ENCODE measurements at places on chromosomes 5 and 9.

DNA sequence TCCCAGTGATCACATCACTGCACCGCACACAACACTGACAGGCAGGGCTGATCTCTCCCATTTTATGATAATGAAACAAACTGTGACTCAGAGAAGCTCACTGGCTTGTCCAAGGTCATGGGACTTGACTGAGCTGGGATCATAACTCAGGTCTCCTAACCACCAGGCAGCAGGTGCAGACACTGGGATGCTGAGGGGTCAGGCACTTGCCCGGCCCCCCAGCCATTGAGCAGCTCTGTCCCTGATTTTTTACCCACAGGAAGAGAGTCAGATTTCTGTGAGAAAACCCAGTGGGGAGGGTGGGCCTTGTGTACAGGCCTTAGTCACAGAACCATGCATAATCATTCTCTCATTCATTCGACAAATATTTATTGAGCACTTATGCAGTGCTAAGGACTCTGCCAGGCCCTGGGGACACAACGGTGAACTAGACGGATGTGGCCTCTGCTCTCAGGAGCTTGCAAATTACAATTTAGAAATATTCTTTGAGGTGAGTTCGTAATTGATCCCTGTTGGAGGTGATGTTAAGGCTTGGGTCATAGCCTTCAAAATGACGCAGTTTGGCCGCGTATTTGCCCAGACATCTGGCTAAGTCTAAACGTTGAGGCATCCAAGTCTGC, 54.5 kb upstream of the TGFBR1 start:
- DNase-seq, result no peak

- no peak for DNase-seq
Measured at GRCh38 chr5:18881615-18882014, 1106.4 kb downstream of the CDH18 start.

GRCh38 chr5:151205411-151205810, 18.5 kb downstream of the CCDC69 start:
- DNase-seq, result no peak

- DNase-seq, result no peak
Measured at GRCh38 chr5:66884564-66885243, 288.5 kb downstream of the MAST4 start.

- no peak for DNase-seq
Measured at GRCh38 chr5:137995749-137996128, 37.1 kb downstream of the FAM13B start.

GRCh38 chr9:72772661-72773060, 180.2 kb downstream of the ALDH1A1 start:
- DNase-seq, result no peak

DNA sequence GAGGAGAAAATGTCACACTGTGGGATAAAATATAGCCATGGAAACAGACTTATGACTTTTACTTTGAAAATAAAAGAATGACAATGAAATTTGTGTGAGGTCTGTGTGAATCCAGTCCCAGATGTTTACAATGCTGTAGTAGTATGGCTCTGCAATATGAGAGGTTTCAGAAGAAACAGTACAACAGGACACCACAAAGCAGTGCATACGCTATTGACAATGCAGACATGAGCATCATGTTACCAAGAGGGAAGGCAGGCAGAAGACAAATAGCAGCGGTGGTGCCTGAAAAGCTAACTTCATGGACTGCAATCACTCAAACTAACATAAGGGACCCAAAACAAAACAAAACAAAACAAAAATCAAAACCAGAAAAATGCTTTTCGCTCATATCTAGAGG, 1.8 kb downstream of the FGF10 start:
- DNase-seq, result no peak

DNA sequence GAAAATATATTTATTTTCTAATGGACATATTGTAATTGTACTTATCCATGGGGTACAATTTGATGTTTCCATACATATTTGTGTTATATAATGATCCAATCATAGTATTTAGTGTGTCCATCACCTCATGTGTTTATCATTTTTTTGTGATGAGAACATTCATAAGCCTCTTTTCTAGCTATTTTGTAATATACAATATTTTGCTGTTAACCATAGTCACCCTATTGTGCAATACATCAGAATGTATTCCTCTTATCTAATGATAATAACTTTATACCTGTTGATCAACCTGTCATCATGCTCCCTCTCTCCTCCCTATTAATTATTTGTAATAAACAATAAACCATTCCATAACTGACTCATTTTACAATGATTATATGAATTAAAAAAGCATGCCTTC, 93.2 kb downstream of the ISL1 start:
- no peak for DNase-seq

GRCh38 chr9:130201399-130201873, 29.2 kb downstream of the NCS1 start:
- no peak for DNase-seq

GRCh38 chr5:107873877-107874276, 203.1 kb upstream of the EFNA5 start:
- no peak for DNase-seq

DNA sequence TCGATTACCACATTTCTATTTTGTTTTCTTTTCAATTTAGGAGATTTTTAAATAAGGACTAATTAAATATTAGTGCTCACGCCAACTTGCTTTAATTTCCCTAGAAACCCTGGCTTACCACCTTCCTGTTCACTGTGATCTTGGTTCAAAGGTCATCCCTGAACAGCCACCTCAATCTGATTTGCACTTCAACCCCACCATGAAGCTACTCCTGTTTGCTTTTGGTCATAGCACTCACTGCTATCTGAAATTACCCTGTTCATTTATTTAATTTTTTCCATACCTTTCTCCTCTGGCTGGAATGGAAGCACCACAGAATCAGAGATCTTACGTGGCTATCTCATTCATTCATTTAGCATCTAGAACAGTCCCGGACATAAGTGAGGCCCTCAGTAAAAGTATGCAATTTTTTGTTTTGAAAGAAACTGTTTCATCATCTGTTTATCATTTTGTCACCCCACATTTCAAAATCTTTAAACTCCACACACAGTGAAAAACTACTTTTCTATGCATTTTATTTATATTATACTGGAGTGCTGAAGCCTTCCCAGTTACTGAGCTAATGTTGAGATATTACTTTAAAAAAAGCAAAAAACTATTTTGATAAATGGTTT, 17.2 kb upstream of the ADAMTSL1 start:
- no peak for DNase-seq

DNA sequence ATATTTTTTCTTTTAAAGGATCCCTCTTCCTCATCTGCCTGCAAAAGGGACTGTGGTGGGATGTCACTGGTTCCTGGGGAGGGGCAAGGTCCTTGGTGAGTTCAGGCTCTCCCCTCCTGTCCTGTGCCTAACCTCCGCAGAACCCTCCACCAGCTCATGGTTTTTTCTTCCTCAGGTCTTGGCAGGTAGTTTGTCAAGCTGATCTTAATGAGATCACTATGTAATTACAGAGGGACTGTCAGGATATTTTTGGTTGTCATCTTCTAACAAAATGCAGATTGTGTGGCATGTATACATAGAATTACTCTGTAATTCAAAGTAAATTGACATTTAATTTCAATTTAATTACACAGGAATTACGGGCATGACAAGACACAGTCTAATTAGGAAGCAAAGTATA, 150.3 kb upstream of the SEMA6A start:
- no peak for DNase-seq

DNA sequence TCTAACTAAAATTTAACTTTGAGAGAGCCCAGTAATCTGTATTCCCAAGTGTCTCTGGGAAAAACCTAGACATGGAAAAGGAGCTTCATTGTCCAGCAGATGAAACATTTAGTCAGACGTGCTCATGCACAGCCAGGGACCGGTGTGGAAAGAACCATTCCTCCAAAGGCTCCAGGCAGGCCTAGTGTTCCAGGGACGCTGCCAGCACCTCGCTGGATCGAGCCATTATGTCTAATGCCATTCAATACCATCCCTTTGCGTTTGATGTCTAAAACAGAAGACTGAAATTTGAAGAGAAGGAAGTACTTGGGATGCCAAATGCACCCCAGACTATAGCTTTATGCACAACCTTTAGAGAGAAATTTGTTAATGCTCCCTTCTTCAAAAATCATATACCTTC, 1.4 kb upstream of the CHSY3 start:
- DNase-seq, result no peak

DNA sequence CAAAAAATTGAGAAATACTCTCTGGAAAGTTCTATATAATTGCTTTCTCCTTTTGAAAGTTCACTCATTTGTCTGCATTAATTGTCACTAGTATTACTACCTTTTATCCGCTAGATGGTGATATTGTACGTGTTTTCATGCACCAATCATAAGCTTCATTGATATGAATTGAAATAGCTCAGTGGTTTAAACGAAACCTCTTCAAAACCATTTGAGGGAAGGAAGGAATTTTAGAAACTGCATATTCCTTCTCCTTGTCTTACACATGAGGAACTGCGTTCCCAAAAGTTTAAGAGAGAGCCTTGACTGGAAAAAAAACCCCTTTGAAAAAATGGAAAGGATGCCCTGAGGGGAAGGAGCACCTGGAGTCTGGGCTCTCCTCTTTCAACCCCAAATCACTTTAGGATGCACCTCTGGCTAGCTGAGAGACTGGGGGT, 98.6 kb downstream of the YTHDC2 start:
- DNase-seq, result peak; percentile 64

- DNase-seq, result no peak
Measured at GRCh38 chr5:180433032-180433422, 61.2 kb upstream of the CNOT6 start.

GRCh38 chr9:4822057-4822456, 29.3 kb downstream of the RCL1 start:
- no peak for DNase-seq

Measured in NAMALWA (cell line).